ENCODE measurements at places on chromosomes 5 and 9. TPM values are rescaled to one million over a fixed set of nuclear protein-coding genes. Genes with fewer than 3 reads are reported as not detected.

ELAVL2 gene
- total RNA-seq, result not detected

SPATA31A3 gene
- not detected for total RNA-seq

RNF183 gene
- total RNA-seq, result not detected

STARD4 gene
- 15.5 TPM for total RNA-seq

LRRC19 gene
- not detected for total RNA-seq

NXNL2 gene
- total RNA-seq, result not detected

SPAG8 gene
- total RNA-seq, result 0.33 TPM

ACTBL2 gene
- not detected for total RNA-seq

All from subcutaneous adipose tissue (tissue), 4 donors.